Cardiac muscle cell (in vitro differentiated cells and primary cell): ENCODE measurements at places on chromosomes 1 and 21. TPM values are rescaled to one million over a fixed set of nuclear protein-coding genes. Genes with fewer than 3 reads are reported as not detected.

Gene HTR1D
- polyA plus RNA-seq = not detected in 2 replicates

Gene TINAGL1
- polyA plus RNA-seq = 4.4 and 9.1 TPM in 2 replicates

- peak; percentile 49 for DNase-seq
Observed at GRCh38 chr1:109091078-109091838, 694 bp downstream of the TMEM167B start.

- no peak for DNase-seq
Observed at GRCh38 chr1:66917476-66917875, 7.2 kb downstream of the DNAI4 start.

DNA sequence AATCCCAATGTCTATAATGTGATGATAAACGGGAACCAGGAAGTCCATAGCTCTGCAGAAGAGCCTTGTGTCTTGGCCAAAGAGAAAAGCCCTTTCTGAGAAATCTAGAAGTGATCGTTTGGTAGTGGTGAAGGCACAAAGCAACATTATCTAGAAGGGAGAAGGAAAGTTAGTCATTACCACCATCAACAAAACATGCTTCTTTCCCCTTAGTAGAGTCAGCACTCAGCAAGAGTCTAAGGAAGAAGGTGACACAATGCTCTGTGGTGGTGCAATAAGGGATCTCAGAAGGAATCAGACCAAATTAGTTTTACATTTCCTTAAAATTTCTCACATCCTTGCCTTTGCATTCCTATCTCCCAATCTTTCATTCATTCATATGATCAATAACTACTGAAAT is 134.4 kb upstream of the PRDX6 start:
- no peak for DNase-seq

- no peak for DNase-seq
Observed at GRCh38 chr1:43059640-43060574, 101.2 kb upstream of the SLC2A1 start.

GRCh38 chr1:206510371-206510770 is 3.0 kb downstream of the RASSF5 start:
- DNase-seq = no peak

DNA sequence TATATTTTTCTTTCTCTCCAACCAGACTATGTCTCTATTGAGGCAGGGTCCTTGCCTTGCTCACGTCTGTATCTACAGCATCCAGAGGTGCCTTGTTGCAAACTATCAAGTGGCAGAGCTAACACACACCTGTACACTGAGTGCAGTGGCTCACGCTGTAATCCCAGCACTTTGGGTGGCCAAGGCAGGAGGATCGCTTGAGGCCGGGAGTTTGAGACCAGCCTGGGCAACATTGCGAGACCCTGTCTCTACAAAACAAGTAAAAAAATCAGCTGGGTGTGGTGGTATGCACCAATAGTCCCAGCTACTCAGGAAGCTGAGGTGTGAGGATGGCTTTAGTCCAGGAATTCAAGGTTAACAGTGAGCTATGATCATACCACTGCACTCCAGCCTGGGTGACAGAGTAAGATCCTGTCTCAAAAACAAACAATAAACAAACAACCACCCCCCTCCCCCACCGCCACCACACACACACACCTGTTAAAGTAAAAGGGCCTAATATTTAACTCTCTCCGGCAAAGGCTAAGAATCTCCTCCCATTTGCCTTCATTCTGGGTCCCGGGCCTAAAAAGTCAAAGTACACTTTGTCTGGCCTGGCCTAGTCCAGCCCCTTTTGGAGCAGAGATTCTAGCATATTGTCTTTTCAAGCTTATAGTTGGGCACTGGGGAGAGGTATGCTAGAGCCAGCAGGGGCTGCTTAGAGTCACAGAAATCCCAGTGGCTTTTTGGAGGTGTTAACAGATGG is 9.5 kb upstream of the SLFNL1 start:
- no peak for DNase-seq

- DNase-seq = no peak
Observed at GRCh38 chr1:41724926-41725325, 193.8 kb downstream of the HIVEP3 start.
